Left ventricle myocardium superior (tissue), 1 donor: ENCODE measurements at places on chromosomes 7 and 10. TPM values are rescaled to one million over a fixed set of nuclear protein-coding genes. Genes with fewer than 3 reads are reported as not detected.

The GNAI1 gene
- total RNA-seq = 13.7 TPM

The CBX3 gene
- 61.3 TPM for total RNA-seq

The GCK gene
- 1.4 TPM for total RNA-seq

The UCMA gene
- total RNA-seq = not detected

The GPR37 gene
- total RNA-seq = not detected

The JCAD gene
- 30.4 TPM for total RNA-seq

- peak; percentile 67 for DNase-seq
Measured at GRCh38 chr10:86520871-86521677, 518 bp downstream of the WAPL start.

- DNase-seq = no peak
Measured at GRCh38 chr10:97631098-97631497, 2.2 kb downstream of the MORN4 start.

GRCh38 chr10:66698069-66698468, 227.8 kb upstream of the LRRTM3 start:
- DNase-seq = no peak

GRCh38 chr10:10513067-10513466, 504.6 kb upstream of the CELF2 start:
- DNase-seq = no peak

- no peak for DNase-seq
Measured at GRCh38 chr7:40551685-40552576, 417.1 kb downstream of the SUGCT start.

DNA sequence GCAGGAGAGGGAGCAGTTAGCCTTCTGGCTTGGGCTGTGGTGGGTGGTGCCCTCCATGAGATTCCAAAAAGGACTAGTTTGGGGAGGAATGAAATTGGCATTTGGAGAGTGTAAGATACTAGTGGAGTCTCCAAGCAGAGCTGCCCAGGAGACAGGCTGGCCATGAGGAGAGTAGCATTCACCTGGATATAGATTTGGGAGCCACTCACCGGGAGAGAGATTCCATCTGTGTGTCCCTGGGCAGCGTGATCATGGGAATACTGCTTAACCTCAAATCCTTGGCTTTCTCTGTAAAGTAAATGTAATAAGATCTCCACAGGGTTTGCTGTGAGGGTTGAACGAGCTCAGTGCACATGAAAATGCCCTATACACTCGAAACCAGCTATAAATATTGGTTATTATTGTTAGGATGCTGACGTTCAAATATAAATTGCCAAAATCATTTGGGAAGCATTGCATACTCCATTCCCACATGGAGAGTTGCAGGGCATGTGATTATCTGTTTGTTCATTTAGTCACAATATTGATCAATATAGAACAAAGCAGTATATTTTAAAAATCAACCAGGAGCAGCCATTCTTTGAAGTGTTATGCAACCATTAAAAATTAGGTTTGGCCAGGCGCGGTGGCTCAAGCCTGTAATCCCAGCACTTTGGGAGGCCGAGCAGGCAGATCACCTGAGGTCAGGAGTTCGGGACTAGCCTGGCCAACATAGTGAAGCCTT, 143.7 kb downstream of the CUX1 start:
- DNase-seq = no peak
